ENCODE measurements at places on chromosomes 6 and 20. TPM values are rescaled to one million over a fixed set of nuclear protein-coding genes. Genes with fewer than 3 reads are reported as not detected.

KCNK16 gene
- not detected for polyA plus RNA-seq

DNA sequence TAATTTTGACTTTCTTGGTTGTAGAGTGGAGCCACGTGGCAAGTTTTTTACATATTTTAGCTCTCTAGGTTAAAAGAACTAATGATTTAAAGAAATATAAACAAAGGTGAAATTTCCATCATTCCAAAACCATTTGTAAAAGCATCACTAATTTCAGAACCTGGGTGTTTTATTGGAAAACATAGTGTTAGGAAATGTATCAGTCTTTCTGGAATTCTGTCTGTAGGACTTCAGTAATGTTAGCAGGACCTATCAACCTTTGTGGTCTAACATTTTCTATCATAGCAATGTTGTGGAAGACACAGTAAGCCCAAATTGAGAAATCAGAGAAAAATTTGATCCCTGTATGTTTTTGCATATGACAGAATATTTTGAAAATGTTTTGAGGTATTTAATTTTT, 28.3 kb downstream of the L3MBTL3 start:
- DNase-seq: no peak

DNA sequence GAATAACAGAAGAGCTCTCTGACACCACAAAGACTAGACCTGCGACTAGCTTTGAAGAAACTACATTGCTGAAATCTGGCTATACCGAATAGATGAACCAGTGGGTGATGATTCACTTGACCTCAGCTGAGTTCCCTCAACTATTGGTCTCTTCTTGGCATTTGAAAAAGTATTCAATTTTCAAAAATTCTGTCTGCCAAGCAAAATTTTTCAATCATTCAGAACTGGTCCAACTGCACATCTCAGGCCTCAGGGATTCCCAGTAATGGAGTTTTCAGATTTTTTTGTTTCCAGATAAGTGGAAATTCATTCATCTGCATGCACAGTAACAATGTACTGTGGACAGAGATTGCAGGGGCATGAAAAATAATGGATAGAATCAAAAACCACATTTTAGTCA, 121.4 kb upstream of the NAA20 start:
- no peak for DNase-seq

- DNase-seq: no peak
Measured at GRCh38 chr6:137148306-137149034, 25.0 kb downstream of the IL22RA2 start.

B3GAT2 gene
- polyA plus RNA-seq: 2.5 TPM

TRIM40 gene
- polyA plus RNA-seq: not detected

DNA sequence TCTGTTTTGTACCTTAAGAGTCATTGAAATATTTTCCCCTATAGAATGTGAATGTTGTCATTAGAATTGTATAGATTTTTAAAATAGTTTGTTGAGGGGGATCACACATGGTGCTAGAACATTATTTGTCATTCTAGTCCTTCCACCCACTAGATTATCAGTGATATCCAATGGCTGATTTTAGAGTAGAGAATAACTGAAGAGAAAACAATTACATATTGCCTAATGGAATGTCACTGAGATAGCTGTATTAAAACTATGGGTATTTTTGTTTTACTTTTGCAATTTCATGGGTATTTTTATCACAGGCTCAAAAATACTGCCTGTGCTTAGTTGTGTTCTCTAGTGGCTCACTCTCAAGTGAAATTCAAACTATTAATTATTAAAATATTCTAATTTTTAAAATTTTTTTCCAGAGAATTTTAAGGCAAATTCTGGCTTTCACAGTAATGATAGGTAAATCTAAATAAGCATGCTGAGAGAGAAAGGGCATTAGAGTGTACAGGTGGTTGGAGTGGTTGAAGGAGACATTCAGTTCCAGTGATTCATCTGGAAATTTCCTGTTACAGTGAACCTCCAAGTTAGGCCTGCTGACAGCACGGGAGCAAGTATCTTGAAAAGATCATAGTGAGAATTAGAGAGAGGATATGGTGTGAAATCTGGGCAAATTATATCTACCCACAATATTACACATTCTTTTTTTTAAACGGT, 399.6 kb downstream of the NKAIN2 start:
- DNase-seq: no peak

DNA sequence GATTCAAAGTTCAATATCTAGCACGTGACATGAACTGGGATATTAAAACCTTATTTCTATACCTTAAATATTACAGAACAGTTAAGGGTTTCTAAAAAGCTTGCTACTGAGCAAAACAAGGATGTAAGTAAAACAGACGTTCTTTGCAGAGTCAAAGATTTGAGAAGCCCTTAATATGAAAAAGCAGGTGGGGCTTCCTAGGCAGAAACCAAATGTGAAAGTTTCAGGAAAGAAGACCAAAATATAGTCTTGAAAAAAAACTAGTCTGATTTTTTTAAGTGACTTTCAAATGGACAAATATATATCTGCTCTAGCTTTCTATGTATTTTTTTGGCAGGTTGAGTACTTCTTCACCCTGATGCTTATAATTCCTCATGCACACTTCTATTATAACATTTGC, 63.2 kb downstream of the TNFRSF21 start:
- DNase-seq: no peak

DNA sequence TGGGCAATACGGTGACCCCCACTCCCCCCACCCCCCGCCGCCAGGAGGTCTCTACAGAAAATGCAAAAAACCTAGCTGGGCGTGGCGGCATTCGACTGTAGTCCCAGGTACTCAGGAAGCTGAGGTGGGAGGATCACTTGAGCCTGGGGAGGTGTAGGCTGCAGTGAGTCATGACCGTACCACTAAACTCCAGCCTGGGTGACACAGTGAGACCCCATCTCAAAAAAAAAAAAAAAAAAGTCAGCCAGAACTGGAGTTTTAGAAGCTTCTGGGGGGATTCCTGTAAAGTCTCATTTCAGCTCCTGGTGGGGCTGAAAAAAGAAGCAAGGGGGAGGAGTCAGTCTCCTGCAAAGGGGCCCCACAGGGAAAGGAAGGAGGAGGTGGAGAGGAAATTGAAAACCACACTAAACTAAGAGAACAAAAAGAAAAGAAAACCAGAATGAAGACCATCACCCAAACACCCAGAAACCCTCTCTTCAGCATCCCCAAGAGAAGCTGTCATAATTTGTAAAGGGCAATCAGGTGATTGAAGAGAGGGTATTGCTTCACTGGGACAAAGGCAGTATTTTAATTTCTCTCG, 50.4 kb downstream of the NOL4L start:
- no peak for DNase-seq

GRCh38 chr6:88376768-88377387, 210.7 kb upstream of the CNR1 start:
- no peak for DNase-seq

DNA sequence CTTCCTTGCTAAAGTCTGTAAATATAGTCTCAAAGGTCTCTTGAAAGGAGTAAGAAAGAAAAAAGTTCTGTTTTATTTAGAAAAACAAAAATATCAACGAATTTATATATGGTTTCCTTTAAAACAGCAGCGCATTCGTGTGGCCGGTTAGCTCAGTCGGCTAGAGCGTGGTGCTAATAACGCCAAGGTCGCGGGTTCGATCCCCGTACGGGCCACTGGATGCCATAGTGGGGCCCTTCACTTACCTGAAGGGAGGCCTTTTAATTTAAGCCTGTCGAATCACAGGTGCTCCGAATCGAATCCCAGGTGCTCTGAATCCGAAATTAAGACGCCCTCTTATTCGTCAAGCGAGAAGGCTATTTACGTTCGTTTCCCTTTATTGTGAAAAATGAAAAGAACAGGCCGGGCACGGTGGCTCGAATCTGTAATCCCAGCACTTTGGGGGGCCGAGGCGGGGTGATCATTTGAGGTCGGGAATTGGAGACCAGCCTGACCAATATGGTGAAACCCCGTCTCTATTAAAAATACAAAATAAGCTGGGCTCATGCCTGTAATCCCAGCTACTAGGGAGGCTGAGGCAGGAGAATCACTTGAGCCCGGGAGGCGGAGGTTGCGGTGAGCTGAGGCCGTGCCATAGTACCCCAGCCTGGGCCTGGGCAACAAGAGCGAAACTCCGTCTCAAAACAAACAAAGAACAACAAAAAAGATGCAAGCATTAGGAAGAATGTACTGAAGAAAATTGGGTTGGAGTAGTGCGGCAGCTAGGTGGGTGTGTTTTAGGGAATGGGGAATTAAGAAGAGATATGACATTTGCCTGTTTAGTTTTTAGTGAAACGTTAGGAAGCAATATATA, 195.8 kb upstream of the ZNF184 start:
- no peak for DNase-seq

GRCh38 chr6:23910420-23910819, 215.6 kb upstream of the NRSN1 start:
- no peak for DNase-seq

DNA sequence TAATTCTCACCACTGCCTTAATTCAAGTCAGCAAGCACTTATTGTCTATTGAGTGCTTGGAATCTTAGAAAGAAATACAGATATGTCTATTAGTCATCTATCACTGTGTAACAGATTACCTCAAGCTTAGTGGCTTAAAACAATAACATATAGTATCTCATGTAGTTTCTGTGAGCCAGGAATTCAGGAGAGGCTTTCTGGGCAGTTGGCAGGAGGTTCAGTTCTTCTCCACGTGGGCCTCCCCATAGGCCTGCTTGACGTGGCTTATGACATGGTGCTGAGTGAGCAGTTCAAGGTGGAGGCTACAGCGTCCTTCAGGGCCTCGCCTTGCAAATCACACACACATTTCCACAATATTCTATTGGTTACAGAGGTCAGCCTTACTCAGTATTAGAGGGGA, 69.7 kb downstream of the DTD1 start:
- no peak for DNase-seq

DNA sequence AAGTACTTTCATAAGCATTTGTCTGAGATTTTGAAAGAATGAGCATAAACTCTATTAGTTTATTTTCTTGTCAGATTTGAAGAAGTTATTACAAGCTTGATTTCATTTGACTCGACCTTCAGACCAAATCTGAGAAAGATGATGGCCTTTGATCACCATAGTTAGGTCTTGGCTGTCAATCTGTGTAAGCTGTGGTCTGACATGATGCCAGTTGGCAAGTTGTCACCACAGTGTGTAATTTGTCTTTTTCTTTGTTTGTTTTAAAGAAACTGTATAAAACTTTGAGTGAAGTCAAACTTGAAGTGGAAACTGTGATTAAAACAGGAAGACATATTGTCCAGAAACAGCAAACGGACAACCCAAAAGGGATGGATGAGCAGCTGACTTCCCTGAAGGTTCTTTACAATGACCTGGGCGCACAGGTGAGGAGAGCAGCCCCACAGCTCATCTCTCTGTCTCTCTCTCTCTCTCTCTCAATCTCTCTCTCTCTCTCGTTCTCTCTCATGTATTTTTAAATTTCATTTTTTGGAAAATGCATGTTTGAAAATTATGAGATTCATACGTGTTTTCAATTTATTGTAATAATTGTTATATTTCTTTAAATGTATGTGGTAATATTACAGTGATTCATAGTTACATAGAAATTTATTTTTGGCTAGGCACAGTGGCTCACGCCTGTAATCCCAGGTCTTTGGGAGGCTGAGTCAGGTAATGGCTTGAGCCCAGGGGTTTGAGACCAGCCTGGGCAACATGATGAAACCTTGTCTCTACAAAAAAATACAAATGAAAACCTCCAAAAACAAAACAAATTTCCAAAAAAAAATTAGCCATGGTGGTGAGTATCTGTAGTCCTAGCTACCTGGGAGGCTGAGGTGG, 208.1 kb downstream of the UTRN start:
- no peak for DNase-seq

- no peak for DNase-seq
Measured at GRCh38 chr6:157229713-157230112, 93.6 kb downstream of the TMEM242 start.

DNA sequence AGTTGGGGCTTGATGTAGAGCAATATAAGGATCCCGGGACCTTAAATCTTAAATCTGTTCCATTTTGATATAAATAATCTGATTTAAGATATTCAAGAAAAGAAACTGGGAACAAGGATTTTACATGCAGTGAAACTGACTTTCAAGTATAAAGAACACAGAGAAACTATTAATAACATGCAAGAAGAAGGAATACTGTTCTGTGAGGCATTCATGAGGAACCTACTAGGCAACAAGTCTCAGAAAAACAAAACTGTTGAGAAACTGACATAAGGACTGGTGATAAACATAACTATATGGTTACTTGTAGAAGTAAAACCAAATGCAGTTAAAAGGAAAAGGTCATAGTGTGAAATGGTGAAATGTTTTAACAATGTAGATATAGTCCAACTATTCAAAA, 15.8 kb downstream of the HDDC2 start:
- DNase-seq: no peak

DNA sequence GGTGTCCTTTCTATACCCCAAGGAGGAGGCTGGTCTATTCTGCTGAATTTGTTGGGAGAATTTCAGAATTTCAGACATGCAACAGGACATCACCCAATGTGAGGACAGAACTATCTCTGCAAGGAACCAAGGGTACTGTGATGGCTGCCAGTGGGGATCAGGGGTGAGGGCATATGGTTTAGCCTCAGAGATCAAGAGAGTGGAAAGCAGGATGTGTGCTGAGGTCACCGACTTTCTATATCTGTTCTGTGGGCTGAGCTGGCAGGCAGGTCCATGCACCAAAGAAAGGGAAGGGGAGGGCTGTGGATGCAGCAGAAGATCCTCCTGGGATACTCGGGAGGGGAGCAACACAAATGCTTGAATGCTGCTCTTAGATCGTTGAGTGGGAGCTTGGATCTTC, 28.8 kb downstream of the MYT1 start:
- no peak for DNase-seq

WFDC12 gene
- polyA plus RNA-seq: not detected

DNA sequence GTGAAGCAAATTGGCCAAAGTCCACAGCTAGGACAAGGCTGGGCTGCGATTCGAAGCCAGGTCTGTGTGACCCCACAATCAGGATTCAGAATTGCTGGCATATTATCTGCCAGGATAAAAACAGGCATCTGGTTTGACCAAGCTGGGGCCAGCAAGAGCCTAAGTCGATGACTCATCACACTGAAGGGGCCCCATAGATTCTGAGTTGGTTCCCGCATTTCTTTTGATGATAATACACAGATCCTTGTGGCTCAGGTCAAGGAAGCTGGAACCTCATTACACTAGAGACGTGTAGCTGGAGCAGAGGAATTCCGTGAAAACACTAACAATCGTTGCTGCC, 6.5 kb downstream of the KCNB1 start:
- DNase-seq: no peak

- DNase-seq: no peak
Measured at GRCh38 chr20:57476084-57476526, 48.8 kb downstream of the CTCFL start.
